ENCODE measurements at places on chromosomes 3 and 15. TPM values are rescaled to one million over a fixed set of nuclear protein-coding genes. Genes with fewer than 3 reads are reported as not detected.

ARHGEF3 gene
- 10.3 TPM for polyA plus RNA-seq

MME gene
- polyA plus RNA-seq, result not detected

DNA sequence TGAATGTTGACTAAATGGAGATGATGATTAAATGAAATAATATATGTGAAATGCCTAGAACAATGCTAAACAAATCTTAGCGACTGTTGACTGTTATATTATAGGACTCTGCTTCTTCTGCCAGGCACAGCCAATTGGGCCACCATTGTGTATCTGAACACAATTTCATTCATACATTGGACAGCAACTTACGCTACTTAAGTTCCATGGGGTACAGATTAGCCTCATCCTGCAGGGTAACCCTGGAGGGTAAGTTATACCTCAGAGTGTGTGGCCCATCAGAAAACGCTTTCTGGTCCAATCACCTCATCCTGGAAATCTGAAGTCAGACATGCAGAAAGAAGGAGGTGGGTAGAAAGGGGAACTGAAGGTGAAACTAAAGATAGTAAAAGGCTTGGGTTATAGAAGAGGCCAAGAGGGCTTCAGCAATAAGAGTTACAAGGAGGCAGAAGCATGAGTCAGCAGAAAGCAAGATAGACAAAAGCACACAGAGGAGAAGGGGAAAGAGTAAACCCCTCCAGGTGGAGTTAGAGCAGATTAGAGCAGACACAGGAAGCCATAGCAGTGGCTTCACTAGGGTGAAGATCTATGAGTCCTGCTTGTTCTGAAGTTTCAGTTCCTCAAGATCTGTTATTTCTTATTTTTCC lies 119.3 kb upstream of the SLC24A5 start:
- no peak for DNase-seq

DNA sequence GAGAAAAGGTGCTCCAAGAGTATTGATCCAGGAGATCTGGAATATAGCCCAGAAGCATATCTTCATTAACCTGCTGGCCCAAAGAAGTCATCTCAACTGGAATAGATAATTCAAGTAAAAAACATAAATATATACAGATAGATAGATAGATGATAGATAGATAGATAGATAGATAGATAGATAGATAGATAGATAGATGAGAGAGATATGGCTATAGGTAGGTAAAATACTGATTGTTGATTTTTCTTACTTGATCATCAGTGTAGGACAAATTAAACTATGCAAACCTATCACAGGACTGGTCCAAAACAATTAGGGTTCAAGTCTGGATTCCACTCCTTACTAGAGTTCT lies 83.6 kb downstream of the TNIK start:
- DNase-seq, result no peak

DNA sequence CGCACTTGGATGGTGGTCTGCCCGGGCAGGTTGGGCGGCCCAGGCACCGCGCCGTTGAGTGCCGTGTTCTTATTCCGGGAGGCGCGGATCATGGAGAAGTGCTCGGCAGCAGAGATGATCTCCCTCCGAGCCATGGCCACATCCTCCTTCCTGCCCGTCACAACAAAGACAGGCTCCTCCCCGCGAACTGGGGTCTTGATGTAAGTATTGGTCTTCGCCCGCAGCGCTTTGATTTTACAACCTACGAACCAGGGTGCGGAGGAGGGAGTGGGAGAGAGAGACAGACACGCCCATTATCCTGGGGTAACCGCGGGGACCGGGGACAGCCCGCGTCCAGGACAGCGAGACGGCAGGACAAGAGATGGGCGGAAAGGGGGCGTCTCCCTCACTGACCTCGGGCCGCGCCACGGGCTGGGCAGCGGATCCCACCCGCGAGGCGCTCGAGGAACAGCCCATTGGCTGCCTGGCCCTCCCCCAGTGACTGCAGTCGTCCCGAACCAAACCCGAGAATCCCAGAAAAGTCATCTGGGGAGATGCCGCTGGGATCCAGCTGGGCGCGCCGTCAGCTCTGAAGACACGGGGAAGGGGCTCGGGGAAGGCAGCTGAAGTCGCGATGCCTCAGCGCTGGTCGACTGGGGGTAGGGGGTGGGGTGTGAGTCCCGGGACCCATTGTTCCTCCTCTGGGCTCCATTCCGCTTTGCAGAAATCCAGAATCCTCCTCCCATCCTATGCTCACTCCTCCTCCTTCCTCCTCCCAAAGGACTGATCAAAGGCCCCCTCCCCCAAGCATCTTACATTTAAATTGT lies 1.2 kb downstream of the MEX3B start:
- DNase-seq, result no peak

DNA sequence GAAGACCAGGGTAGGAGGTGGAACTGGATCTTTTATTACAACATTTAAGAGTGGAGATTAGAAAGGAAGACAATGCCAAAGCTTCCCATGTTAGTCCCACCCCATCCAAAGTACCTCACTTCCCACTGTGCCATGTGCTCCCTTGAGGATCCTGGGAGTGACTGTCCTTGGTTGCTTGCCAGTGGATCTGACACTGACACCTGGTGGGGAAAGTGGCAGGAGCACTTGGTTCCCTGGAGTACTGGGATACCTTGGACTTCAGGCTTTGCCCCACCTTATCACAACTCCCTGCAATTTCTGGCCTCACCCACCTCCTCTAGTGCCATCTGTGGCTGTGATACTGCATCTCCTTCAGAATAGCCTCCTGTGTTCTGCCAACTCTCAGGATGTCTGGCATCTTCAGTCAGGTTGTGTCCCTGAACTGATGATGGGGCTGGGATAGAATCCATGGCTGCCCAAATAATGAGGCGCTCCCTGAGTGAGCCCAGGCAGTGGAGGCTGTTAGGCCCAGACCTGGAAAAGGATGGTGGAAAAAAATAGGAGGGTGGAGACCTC lies 1.3 kb downstream of the ELL3 start:
- peak; percentile 79 for DNase-seq

GRCh38 chr3:59016930-59017616 lies 32.8 kb downstream of the CFAP20DC start:
- no peak for DNase-seq

GRCh38 chr3:81916890-81917289 lies 155.4 kb upstream of the GBE1 start:
- no peak for DNase-seq

DNA sequence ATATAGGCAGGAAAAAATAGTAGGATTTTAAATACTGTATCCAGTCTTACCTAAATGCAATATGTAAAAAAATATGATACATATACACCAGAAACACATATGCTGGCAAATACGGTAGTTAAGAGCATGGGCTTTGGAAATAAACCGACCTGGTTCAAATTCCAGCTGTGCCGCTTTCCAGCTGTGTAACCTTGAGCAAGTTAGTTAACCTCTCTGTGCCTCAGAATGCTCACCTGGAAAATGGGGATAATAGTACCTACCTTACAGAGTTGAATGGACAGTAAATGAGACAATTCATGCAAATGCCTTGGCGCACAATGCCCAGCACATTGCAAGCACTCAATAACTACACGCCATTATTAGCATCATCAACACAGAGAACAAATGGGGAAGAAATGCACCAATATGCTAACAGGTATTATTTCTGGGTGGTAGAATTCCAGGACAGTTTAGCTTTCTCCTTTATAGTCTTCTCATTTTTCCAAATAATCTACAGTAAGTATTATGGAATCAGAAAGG lies 50.6 kb downstream of the SUMF1 start:
- no peak for DNase-seq

All from HepG2 (cell line).